Effector memory CD8-positive, alpha-beta T cell (primary cell): ENCODE measurements at places on chromosomes 2 and 18.

DNA sequence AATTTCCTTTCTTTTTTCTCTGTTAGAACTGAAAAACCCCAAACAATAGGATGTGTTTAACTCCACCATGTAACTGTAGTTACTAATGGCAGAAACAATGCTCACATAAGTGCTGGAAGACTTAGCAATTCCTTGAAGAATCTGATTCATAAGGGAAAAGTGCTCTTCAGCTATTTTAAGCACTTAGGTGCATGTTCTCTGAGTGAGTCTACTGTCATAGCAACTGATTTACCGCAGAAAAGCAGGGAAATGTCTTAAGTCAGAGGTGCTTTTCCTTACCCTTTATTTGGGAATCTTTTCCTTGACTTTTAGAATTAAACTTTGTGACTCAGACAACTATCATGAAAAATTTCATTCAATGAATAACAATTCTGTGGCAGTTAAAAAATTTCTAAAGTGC is 65.4 kb upstream of the NABP1 start:
- DNase-seq, result no peak

DNA sequence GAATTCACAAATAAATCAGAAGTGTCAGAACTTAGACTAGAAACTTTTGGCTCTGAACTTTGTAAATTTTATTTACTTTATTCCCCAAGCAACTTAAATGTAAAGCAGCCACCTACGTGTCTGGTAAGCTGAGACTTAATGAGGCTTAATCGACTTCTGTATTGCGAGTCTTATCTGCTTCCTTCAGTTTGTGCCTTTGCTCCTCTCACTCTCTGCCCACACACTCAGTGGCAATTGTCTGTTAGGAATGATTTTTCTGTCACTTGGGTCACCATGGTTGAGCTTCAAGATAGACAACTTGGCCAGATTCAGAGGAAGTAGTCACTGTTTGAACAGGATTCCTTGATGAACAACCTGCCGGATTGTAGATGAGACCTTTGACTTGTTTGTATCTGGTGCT is 691.4 kb upstream of the FSHR start:
- DNase-seq, result no peak

DNA sequence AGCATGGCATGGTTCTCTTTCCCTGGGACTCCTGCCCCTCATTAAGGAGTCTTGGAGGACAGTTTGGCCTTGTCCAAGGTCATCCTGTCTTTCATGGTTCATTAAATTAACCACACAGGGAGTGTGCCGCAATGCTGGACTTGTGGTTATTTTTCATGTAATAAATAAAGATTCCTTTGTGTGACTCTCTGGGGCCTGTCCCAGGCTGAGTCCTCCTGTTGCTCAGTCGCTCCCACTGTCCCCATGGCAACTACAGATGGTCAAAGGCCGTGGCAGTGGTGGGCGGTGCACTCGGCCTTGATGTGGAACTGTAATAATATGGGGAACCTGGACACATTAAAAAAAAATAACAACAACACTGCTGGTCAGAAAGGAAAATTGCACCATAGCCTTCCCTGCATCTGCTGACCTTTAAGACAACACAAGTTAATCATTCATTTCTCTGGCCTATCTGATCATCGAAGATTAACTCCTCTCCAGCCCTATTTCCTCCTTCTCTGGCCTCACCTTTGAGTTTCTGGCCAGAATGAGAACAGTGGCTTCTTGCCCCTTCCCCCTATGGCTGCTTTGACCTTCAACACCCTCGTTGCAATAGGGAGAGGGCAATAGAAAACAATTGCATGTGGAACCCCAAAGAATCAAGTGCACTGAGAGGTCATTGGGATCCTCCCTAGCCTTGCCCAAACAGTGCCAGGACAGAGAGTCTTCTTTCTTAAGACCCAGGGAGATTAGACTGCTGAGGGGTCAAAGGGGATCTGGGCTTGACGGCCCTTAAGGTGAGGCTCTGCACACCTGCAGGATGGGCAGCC is 44.7 kb downstream of the PSD4 start:
- no peak for DNase-seq

- DNase-seq, result no peak
These were observed 1096.1 kb upstream of the NRXN1 start for GRCh38 chr2:52128081-52128480.

DNA sequence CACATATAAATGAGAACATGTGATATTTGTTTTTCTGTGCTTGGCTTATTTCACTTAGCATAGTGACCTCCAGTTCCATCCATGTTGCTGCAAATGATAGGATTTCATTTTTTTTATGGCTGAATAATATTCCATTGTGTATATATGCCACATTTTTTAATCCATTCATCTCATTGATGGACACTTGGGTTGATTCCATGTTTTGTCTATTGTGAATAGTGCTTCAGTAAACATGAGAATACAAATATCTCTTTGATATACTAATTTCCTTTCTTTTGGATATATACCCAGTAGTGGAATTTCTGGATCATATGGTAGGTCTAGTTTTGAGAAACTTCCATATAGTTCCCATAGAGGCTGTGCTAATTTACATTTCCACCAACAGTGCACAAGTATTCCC is 3.7 kb upstream of the NEMP2 start:
- no peak for DNase-seq

- DNase-seq, result no peak
These were observed 64.7 kb upstream of the COX7A2L start for GRCh38 chr2:42425697-42426096.

- DNase-seq, result no peak
These were observed 121.4 kb downstream of the ZNF236 start for GRCh38 chr18:76943542-76944339.

DNA sequence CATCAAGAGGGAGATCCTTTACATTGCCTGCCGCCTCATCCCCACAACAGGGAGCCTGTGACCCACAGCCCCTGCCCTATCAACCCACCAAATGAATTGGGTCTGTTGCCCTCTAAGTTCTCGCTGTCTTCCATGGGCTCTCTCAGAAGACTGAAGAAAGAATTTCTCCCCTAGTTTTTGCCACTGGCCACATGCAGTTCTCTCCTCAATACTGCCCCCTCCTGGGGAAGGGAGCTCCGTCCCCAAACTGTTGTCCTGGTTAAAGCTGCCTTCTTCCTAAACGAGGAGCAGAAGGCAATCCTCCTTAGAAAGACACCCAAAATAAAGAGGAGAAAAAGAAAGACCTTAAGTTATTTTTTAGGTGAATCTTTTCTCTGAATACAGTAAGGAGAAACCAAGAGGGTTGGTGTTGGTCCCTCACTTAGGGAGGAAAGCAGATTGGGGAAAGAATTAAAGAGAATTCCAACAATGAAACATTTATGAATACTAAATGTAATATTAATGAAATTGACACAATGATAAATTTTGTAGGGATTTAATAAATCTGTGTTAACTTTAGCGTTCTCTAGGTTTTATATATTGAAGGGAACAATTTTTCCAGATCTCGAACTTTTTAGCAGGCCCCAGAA is 31.1 kb upstream of the SATB2 start:
- DNase-seq, result peak; percentile 38

- no peak for DNase-seq
These were observed 21.3 kb upstream of the SLC66A3 start for GRCh38 chr2:11133936-11134320.

DNA sequence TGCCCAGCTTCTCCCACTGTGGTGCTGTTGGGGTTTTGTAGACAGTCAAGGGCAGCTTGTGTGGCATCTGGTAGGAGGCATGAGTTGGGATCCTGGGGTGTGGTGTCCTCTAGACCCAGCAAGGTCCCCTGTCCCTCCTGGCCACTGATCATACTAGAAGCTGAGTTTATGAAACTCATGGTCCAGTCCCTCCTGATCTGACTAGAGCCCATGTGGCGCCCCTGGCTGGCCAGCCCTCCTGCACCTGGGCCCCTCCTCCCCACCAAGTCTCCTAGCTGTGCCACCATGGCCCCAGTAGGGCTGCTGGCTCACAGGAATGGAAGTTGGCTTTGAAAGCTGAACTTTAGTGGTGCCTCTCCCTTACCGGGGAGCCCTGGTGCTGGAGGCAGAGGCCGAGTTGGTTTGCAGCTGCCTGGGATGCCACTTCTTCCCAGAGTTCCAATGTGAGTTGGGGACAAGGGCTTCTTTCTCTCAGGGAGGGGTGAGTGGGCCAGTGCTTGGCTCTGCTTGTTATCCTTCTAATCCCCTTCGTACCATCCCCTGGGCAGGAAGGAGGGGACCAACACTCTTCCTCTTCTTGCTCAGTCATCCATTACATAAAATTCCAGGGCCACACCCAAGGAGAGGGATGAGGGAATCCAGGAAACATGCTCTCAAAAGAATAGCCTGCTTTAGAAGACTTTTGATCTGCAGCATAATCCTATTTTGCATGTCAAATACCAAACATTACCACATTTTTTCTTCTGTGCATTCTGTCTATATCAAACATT is 37.5 kb upstream of the HAAO start:
- no peak for DNase-seq

- DNase-seq, result no peak
These were observed 337.2 kb downstream of the NBAS start for GRCh38 chr2:15223887-15224286.

DNA sequence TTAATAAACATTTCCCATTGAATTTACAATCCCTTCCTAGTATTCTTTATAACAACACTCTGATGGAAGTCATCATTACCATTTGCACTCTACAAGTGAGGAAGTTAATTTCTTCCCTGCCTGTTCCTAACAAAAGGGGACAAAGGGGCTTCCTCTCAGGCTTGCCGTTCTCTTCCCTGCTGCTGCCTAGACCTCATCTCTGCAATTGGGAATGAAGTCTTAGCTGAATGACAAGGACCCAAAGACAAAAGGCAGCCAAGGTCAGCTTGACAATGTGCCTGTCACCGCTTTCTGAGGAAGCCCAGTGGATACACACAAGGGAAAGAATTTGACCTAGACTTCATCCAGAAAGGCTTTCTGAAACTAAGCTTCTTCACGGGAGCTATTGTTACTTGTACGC is 416.4 kb downstream of the CMPK2 start:
- DNase-seq, result no peak

GRCh38 chr2:88170472-88170892 is 336 bp downstream of the THNSL2 start:
- no peak for DNase-seq

- no peak for DNase-seq
These were observed 81.1 kb downstream of the ZNF804A start for GRCh38 chr2:184679219-184680018.

DNA sequence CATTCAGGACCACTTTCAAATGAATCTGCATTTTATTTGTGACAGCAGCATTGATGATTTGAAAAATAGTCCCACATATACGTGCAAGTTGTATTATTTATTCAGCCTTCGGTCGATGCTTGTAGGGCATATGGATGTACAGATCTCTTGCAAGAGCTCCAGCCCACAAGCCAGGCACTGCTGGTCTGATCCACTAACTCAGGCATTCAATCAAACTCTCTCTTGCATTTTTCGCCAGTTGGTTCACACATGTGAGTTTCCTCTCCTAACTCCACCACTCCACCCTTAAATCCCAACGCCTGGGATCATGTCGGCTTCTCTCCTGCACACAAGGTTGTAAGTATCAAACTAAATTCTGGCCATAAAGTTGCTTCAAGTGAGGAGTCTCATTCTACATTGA is 318.7 kb downstream of the CYP26B1 start:
- no peak for DNase-seq

GRCh38 chr2:239108459-239108858 is 260.6 kb downstream of the TWIST2 start:
- no peak for DNase-seq

- no peak for DNase-seq
These were observed 32.4 kb upstream of the YWHAQ start for GRCh38 chr2:9663008-9663879.

DNA sequence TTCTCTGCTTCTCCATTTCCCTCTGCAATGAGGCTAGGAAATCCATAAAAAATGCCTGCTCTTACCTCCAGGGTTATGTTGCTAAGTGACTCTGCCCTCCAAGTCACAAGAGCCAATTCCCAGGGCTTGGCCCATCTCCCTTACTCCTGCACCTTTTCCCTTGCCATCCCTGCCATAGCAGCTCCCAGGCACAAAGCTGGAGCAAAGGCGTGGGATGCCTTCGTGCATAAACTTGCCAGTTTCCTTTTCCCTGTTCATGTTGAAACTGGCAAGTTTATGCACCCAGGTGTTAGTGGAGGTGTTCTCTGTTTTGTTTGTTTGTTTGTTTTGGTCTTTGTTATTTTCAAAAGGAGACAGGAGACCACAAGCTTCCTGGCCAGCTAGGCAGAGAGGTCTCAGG is 195.1 kb downstream of the ACKR3 start:
- no peak for DNase-seq

- no peak for DNase-seq
These were observed 2.7 kb upstream of the DCC start for GRCh38 chr18:52337276-52337675.

GRCh38 chr2:234702731-234703225 is 205.9 kb upstream of the ARL4C start:
- no peak for DNase-seq

DNA sequence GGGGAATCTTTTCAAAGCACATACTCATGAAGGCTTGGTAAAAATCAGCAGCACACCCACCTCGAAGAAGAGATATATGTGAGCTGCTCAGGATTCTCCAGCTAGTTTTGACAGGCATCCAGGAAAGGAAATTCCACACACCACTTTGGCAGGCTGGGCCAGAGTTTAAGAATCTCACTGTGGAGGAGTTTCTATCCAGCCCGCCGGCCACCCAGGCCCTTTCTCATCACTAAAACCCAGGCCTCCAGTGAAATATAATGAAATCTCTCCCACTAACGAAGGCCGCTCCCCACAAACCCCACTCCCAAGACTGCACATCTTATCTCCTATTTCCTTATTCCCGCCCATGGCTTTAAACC is 202.0 kb downstream of the GLI2 start:
- no peak for DNase-seq

- DNase-seq, result no peak
These were observed 215.7 kb downstream of the MREG start for GRCh38 chr2:215797676-215798075.

DNA sequence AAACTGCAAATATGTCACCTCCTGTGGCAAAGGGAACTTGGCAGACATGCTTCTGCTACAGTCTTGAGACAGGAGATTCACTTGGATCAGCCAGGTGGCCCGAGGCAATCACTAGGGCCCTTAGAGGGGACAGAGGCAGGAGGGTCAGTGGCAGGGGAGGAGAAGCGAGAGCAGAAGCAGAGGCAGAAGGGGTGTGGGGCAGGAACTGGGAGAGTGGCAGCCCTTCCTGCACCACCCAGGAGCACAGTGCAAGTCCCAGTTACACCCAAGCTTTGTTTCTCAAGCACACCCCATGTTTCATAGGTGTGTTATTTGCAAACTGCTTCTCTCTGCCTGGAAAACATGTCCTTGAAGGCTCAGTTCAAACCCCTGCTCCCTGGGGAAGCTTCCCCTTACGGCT is 309.7 kb upstream of the MYT1L start:
- no peak for DNase-seq

GRCh38 chr2:28628506-28628905 is 123.1 kb upstream of the PPP1CB start:
- no peak for DNase-seq

DNA sequence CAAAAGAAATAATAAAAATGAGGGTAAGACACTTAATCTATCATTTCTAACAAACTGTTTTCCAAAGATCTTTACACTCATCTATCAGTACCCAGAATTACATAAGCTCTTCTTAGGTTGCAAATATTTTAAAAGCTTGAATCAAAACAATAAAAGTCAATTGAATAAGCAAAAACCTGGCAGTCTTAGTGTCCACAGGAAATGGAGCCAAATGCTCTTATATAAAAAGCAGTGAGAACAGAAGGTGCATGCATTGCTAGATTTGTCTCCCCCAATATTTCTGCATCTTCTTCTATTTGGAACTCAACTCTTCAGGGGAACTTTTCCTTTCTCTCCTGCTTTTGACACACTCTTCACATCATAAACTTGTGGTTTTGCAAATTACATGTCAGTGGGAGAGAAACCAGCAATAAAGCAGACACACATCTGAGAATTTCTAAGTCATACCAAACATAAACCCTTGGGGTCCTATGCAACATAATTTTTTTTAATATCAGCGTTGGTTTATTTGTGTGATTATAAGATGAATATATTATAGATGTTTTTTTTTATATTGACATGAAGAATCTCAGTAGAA is 343.9 kb upstream of the ACVR2A start:
- no peak for DNase-seq
